ENCODE measurements at places on chromosomes 12 and 14. TPM values are rescaled to one million over a fixed set of nuclear protein-coding genes. Genes with fewer than 3 reads are reported as not detected.

LEMD3 gene
- polyA plus RNA-seq: 33.6 TPM

SLC4A8 gene
- polyA plus RNA-seq: 6.3 TPM

KRT7 gene
- 8.6 TPM for polyA plus RNA-seq

DNA sequence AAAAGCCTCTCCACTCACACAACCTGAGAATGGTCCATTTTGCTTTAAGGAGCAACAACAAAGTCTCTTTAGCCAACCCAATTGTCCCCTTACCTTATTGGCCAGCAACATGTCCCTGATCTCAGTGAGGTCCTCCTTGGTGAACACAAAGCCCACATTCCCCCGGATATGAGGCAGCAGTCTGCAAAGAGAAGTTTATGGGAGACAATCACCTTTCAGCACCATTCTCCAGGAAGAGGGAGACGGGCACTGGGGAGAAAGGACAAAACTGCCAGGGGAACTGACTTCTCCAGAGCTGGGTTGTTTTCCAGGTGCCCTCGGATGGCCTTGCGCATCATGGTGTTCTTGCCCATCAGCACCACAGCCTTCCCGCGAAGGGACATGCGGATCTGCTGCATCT is 1.9 kb downstream of the RPLP0 start:
- no peak for DNase-seq

RHOJ gene
- 20.7 TPM for polyA plus RNA-seq
